ENCODE measurements at places on chromosomes 1 and 21.
A peak's percentile ranks its signal among the peaks of the same experiment; 100 is the strongest.

DNA sequence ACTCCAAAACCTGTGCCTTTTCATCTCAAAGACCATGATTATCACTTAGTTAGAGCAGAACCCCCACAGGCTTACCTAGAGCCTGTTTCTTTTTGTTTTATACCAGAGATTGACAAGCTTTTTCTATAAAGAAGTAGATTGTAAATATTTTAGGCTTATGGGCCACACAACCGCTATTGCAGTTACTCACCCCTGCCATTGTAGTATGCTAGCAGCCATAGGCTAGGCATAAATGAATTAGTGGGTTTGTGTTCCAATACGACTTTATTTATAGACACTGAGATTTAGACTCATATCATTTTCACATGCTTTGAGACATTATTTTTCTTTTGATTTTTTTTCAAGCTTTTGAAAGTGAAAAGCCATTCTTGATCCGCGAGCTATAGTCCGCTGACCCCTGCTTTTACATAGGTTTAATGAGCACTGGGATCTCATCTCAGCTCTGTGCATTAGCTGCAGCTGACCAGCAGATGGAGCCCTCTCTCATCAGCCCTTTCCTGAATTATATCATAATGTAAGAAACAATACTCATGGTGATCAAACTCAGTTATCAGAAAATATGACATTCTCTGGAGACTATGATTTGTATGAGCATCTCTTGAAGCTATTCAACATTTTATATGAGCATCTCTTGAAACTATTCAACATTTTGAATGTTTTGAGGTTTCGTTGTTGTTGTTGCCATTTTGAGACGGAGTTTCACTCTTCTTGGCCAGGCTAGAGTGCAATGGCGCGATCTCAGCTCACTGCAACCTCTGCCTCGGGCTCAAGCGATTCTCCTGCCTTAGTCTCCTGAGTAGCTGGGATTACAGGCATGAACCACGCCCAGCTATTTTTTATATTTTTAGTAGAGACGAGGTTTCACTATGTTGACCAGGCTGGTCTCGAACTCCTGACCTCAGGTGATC, 111.9 kb upstream of the L1TD1 start:
- peak; percentile 31 for DNase-seq

DNA sequence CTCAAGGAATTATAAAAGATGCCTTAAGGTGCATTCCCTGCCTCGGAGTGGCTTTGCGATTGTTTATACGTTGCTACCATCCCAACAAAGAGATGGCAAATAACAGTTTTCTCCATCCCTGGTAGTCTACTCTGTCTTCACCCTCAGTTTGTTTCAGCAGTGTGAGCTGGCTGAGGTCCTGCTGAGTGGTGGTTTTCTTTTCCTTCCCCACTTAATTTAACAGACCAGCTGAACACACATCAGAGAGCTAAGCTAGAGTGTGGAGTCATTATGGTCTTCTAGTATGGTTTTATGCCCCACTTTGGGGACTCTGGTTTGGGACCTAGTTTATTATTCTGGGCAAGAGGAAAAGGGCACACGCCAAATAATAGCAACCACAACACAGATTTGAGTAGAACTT, 2.2 kb downstream of the PIGV start:
- DNase-seq = no peak

DNA sequence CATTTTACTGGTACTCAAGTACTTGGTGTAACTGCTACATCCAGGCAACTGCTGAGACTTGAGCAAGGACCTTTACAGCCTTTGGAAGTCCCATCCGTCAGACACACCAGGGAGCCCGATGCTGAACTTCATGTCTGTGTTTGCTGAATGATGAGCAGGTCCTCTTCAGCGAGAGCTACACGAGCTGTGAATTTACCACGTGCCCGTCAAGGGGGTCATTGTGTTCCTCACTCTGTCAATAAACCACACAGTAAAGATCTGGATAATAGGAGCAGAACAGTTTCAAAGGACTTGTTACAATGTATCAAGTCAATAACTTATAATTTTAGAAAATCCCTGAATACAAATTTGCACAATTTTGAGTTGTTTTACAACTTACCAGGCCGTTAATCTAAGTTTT, 427.2 kb downstream of the KIF26B start:
- no peak for DNase-seq

- DNase-seq = no peak
Observed at GRCh38 chr1:190452272-190452848, 25.3 kb downstream of the BRINP3 start.

GRCh38 chr1:177928194-177928593, 41.7 kb downstream of the SEC16B start:
- no peak for DNase-seq

- DNase-seq = no peak
Observed at GRCh38 chr1:58812468-58812867, 28.6 kb upstream of the JUN start.

GRCh38 chr1:19448491-19449439, 36.6 kb downstream of the CAPZB start:
- DNase-seq = no peak

- DNase-seq = no peak
Observed at GRCh38 chr1:160251011-160251410, 11.3 kb downstream of the DCAF8 start.

GRCh38 chr1:88740784-88741183, 56.7 kb downstream of the PKN2 start:
- no peak for DNase-seq

All from NCI-H1105 treated with DMSO at 0.1 percent for 48 hours (cell line).